ENCODE measurements at places on chromosomes 7 and 10.

- no peak for DNase-seq
These were observed 508.8 kb downstream of the CCSER2 start for GRCh38 chr10:84837041-84837812.

GRCh38 chr10:86264481-86265231 is 101.9 kb downstream of the GRID1 start:
- DNase-seq, result no peak

GRCh38 chr7:37109843-37110242 is 338.8 kb downstream of the ELMO1 start:
- DNase-seq, result peak; percentile 40

DNA sequence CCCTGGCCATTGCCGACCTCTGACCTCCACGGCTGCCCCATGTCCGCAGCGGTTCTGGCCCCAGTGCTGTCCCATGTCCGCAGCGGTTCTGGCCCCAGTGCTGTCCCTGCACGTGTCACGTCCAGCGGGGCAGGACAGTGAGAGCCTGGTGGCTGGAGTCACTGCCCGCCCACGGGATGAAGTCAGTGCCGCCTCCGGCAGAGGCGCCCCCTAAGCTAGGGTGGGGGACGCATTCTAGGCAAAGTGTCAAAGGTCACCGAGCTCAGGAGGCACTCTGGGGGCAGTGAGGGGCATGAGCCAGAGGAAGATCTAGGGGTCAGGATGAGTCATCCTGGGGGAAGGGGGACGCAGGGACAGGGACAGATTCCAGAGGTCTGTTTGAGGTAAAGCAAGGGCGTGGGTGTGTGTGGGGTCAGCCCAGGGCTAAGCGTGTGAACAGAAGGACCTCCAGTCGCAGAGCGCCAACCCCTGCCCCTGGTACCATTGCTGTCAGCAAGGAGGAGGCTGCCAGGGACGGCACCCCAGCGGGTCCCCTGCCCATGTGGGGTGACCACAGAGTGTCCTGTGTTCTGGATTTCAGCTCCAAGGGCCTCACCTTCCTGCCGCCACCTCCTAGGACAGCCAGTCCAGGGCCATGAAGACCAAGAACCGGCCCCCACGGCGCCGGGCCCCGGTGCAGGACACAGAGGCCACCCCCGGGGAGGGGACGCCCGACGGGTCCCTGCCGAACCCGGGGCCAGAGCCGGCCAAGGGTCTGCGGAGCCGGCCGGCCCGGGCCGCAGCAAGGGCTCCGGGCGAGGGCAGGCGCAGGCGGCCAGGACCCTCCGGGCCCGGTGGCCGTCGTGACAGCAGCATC is 665 bp downstream of the BHLHA15 start:
- DNase-seq, result no peak

GRCh38 chr7:137747359-137748031 is 99.3 kb downstream of the DGKI start:
- no peak for DNase-seq

- no peak for DNase-seq
These were observed 33.1 kb downstream of the MYL10 start for GRCh38 chr7:101595766-101596537.

- DNase-seq, result no peak
These were observed 10.4 kb downstream of the TM9SF3 start for GRCh38 chr10:96576277-96576980.

- no peak for DNase-seq
These were observed 8.5 kb upstream of the SFR1 start for GRCh38 chr10:104113376-104113956.

DNA sequence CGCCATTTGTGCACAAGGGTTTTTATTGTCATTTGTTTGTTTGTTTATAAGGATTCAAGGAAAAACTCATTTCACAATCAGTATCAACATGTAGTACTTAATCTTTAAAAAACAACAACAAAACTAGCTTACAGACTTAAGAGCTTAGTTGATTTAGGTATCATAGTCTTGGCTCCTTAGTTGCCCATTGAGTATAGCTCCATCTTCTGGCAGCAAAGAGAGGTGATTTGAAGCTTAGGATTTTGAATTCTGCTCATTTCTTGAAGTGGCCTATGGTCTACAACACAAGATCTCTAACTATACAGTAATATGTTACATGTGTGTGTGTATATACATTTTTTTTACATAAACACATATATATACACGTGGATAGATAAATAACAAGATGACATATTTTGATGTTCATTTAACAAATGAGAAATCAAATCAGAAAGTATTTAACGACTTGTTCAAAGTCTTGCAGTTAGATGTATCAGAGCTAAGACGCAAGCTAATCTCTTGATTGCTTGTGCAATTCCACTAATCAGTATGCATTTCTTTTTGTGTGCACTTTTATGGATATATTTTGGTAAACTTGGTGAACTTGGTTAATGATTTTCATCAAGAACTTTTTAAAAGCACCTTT is 307.3 kb downstream of the CAMK1D start:
- no peak for DNase-seq

Data from breast epithelium (tissue), 4 donors.